ENCODE measurements at places on chromosomes 11 and 22. TPM values are rescaled to one million over a fixed set of nuclear protein-coding genes. Genes with fewer than 3 reads are reported as not detected.
A peak's percentile ranks its signal among the peaks of the same experiment; 100 is the strongest.

The SCGB1A1 gene
- not detected for total RNA-seq

GRCh38 chr11:32094923-32095322 is 4.0 kb downstream of the RCN1 start:
- DNase-seq = no peak

DNA sequence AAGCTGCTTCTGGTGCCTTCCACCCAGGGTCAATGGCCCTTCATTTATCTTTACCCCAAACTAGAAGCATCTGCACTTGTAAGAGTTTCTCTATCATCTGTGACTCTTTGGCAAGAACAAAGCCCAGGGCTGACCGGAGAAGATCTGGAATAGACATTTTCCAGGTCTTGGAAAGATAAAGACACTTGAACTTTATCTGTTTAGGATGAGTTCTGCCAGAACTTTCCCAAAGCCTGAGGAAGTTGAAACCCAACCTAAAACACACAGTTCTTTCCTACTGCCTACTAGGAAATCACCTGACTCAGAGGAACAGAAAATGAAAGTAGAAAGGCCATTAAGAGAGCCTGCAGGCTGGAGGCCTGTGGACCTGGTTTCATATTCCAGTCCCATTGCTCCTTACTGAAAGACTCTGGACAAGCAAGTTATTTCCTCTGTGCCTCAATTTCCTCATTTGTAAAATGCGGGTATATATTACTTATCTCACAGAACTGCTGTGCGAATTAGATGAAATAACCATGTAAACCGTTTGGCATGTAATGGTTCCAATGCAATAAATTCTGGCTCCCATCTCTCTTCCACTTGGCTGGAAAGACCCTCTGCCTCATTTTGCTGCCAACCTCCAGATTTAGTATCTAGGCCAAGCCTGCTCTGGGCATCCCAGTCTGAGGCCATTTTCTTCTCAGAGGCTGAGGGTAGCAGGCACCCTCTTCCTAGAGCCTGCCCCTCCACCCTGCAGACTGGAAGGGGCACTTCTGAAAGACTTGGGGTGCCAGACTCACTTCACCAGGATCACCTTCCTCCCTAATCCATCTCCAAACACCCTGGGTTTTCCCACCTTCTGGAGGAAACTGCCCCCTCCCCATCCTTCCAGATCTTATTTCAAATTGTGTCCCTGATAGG is 1.2 kb downstream of the UBE2L6 start:
- peak; percentile 88 for DNase-seq

- DNase-seq = no peak
Measured at GRCh38 chr11:27347359-27348339, 15.4 kb downstream of the CCDC34 start.

- DNase-seq = peak; percentile 17
Measured at GRCh38 chr22:45572444-45572843, 69.8 kb downstream of the FBLN1 start.

- no peak for DNase-seq
Measured at GRCh38 chr11:34451053-34451452, 12.3 kb downstream of the CAT start.

- DNase-seq = peak; percentile 41
Measured at GRCh38 chr11:76493626-76494539, 49.1 kb downstream of the EMSY start.

Data from osteoblast (primary cell).